Activated CD8-positive, alpha-beta T cell treated with anti-CD3 and anti-CD28 coated beads for 36 hours (primary cell): ENCODE measurements at places on chromosomes 2 and 18. TPM values are rescaled to one million over a fixed set of nuclear protein-coding genes. Genes with fewer than 3 reads are reported as not detected.

Gene CTIF
- 3.2 TPM for total RNA-seq

Gene IL36G
- total RNA-seq, result not detected

Gene CCDC74B
- total RNA-seq, result 3.5 TPM

Gene DSC1
- total RNA-seq, result 0.23 TPM

Gene SLC19A3
- not detected for total RNA-seq

Gene ASXL3
- total RNA-seq, result not detected

Gene TEKT4
- not detected for total RNA-seq

Gene SERPINB4
- total RNA-seq, result not detected

Gene UPP2
- total RNA-seq, result not detected

Gene ANO7
- total RNA-seq, result 5.1 TPM

Gene GALNT13
- 0.32 TPM for total RNA-seq

Gene CSRNP3
- not detected for total RNA-seq

Gene SPAST
- 14.1 TPM for total RNA-seq

Gene CFAP65
- not detected for total RNA-seq

Gene SPRED2
- total RNA-seq, result 6.7 TPM

Gene SDC1
- 0.14 TPM for total RNA-seq

Gene C2orf81
- total RNA-seq, result 2.6 TPM

Gene LRRC30
- total RNA-seq, result not detected

Gene EVA1A
- total RNA-seq, result not detected

Gene LYG2
- total RNA-seq, result not detected

Gene SLC5A7
- not detected for total RNA-seq

Gene OSBPL6
- total RNA-seq, result 2.5 TPM

Gene LRRTM4
- not detected for total RNA-seq

Gene UGT1A3
- total RNA-seq, result not detected

Gene KRTCAP3
- 4.2 TPM for total RNA-seq
